ENCODE measurements at places on chromosomes 2 and 18.

GRCh38 chr2:182259629-182260150 is 167.1 kb downstream of the PDE1A start:
- no peak for DNase-seq

DNA sequence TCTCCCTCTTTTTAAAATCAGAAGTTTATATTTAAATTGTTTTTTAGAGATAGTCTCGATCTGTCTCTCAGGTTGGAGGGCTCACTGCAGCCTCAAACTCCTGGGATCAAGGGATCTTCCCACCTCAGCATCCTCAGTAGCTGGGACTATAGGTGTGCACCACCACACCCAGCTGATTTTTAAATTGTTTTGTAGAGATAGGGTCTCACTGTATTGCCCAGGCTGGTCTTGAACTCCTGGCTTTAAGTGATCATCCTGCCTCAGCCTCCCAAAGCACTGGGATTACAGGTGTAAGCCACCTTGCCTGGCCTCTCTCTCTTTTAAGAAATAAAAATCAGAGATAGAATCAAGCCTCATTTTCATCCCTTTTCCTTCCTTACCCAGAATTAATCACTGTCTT is 22.1 kb downstream of the FAM171B start:
- DNase-seq, result no peak

GRCh38 chr2:71298914-71299313 is 32.7 kb upstream of the ZNF638 start:
- DNase-seq, result no peak

DNA sequence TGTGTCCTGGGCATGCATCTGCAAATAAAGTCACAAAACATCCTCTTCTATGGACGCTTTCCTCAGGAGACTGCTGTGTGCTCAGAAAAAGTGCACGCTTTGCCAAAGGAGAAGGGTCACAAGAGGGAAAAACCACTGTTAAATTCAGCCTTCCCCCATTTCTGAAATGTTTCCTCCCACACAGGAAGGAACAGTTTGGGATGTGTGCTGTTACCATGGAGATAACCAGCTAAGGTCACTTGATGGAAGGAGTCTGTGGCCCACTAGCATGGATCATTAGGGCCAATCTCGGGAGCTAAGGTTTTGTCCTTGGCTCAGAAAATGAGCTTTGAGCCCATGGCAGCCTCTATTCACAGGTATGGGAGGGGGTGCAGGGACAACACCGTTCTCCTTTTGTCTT is 5.6 kb downstream of the KCNE4 start:
- DNase-seq, result no peak

GRCh38 chr18:39500306-39500705 is 1934.7 kb upstream of the CELF4 start:
- no peak for DNase-seq

DNA sequence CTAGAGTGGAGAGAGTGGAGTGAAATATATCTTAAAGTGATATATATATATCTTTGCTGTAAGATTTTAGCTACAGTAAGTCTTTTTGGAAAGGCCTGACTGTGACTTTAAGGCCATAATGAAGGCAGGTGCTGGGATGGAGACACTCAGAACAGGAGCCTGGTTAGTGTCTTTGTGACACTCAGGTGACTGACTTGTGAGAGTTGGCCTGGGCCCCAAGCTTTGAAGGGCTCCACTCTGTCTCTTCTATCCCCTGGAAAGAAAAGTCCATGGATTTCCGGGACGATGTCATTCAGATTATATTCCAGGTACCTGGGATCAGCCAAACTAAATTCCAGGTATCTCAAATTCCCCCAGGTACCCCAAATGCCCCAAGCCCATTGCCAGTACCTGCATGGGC is 276.6 kb downstream of the PDE11A start:
- DNase-seq, result no peak

DNA sequence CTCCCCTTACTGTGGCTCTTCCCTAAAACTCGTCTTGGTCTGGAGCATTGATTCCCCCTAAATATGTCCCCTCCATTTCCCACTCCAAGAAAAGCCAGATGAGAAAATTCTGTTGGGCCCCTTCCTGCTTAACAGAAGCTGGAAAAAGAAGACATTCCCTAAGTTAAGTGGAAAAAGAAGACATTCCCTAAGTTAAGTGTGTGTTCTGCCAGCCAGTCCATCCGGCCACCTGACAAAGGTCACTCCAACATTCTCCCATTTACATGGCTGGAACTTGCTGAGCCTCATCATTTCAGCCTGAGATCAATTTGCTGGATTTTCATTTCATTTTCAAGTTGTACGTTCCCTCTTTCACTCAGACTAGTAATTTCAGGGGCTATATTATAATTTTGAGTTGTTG is 52.0 kb downstream of the LYPD1 start:
- DNase-seq, result no peak

- DNase-seq, result no peak
Measured at GRCh38 chr2:152222975-152223637, 47.5 kb upstream of the STAM2 start.

DNA sequence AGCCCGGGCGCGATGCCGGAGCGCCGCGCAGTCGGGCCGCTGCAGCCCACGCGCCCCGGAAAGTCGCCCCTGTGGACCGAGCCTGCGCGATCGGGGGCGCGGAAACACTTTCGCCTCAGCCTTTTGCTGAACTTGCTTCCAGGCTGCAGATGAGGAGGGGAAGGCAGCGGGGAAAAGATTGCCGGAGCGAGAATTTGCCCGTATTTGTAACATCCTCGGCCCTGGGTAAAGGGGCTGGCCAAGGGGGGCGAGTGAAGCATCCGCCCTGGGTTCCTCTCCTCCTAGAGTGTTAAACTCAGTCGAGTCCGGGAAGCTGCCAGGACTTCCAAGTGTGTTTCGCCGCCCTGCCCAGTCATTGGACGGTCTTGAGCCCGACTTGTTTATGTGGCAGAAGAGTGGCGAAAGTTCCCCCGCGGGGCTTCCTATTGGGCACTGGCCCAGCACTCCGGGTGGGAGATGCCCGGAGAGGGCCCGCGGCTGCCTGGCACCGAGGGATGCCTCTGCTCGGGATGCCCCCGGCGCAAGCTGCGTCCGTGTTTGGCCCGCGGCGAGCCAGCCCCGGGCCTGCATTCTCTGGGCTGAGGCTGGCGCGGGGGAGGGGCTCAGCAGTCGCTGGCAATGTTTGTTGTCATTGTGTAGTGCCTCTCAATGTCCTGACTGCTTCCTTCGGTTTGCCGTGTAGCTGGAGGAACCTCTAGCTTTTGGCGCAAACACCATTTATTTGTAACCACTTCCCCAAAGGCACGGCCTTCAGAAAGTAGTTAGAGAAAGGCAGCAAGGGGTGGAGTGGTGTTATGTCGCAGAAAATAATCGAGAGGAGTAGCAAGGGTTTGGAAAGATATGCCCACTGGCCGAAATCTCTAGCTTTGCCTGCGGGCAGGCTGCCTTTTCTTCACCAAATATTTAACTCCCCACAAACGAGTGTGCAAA is 1.1 kb downstream of the CYBRD1 start:
- DNase-seq, result no peak

DNA sequence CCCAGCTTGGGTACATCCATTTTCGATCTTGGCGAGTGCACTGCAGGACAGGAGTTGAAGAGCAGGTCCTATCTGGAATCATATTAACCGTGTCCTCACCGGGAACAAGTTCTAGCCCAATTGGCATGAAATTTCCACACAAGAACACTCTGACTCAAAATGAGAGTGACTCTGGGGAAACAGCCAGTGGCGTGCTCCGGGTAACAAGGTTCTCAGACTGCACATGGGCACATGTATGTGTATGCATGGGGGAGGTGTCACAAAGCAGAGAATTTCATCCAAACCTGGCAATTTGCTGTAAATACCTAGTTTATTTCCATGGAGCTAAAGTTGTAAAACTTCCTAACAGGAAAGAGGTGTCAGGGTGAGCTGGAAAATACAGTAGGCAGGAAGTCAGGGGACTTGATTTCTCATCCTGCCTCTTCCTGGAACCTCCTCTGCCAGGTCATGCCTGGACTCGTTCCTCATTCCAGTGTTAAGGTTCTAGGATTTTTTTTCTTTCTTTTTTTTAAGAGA is 1.7 kb downstream of the TUBB6 start:
- no peak for DNase-seq

- no peak for DNase-seq
Measured at GRCh38 chr2:37674946-37675345, 3.5 kb upstream of the CDC42EP3 start.

DNA sequence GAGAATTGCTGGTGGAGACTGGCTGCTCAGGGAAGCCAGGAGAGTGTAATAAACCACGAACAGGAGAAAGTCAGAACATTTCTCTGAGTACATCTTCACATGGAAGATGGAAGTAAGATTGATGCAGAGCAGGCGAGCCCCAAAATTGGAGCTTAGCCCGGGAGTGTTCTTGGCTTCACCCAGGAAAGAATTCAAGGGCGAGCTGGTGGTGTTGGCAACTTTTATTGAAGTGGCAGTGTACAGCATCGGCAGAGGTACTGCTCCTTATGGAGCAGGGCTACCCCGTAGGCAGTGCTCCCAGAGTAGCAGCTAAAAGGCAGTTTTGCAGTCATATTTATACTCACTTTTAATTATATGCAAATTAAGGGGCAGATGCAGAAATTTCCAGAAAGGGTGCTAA is 281.4 kb upstream of the MEX3C start:
- DNase-seq, result no peak

GRCh38 chr2:55530539-55531081 is 11.1 kb downstream of the CFAP36 start:
- DNase-seq, result no peak

Measured in stimulated activated CD4-positive, alpha-beta T cell treated with anti-CD3 and anti-CD28 coated beads, TNF-alpha, amount 100 ng/mL, for 1 hour (primary cell).